ENCODE measurements at places on chromosomes 6 and 20.

- DNase-seq = no peak
Observed at GRCh38 chr6:42378536-42378935, 73.2 kb downstream of the TRERF1 start.

DNA sequence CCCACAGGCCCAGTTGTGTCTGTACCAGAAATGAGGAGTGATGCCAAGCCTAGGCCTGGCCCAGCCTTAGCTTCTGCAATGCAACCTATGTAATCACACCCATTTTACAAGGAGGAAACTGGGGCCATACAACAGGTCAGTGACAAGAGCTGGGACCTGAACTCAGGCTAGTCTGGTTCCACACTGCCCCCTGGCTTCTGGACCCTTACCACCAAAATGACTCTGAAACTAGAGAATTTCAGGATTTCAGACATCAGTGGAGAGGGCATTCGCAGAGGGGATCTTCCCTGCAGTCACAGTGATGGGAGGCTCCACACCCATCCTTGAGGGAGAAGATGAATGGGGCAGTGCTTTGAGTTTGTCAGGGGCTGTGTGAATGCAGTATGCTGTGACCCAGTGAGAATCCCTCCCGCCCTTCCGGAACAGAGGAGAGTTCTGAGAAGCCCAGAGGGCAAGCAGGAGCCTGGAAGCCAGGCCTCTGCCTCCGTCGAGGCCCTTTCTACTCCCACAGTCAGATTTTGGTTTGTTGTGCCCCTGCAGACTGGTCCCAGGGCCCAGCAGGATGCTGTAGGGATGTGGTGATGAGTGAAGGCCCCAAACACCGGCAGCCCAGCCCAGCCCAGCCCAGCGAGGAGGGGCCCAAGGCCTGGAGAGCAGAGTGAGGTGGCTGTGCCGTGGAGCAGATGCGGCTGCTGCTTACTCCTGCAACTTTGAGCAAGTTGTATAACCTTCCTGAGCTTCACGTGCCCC lies 48.1 kb upstream of the MYL9 start:
- no peak for DNase-seq

DNA sequence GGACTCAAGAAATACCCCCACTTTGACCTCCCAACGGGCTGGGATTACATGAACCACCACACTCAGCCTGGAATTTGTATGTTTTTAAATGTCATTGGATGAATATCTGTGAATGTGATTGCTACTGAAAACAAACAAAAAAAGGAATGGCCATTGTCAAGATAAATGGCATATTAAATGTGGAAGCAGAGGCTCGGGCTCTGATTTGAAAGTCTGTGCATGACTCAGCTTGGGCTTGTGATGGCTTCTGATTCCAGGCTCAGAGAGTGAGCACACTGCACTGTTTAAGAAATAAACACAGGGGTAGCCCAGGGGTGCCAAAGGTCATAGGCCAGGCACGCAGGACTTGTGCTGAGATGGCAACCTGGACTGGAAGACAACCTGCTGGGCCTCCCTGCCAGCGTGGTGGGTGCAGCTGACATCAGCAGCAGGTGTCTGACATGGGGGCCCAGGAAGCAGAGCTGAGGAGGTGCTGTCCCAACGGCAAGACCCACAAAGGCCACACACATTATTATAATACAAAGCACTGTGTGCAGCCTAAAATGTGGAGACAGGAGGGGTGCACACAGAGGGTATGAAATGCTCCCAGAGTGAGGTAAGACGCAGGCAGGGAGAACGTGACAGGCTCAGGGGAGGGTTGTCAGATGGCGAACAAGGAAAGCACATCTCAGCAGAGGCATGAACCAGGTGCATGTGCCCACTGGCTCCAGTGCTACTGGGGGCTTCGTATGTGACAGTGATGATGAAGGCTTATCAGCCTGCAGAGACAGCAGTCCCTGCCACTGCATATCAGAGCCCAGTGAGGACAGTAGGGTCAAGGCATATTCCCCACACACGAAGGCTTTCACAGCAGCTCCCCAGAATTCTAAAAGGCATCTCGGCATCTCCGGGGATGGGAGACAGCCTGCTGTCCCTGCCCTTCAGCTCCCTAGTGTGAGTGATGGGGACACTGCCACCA lies 169.4 kb downstream of the SYNDIG1 start:
- DNase-seq = no peak

DNA sequence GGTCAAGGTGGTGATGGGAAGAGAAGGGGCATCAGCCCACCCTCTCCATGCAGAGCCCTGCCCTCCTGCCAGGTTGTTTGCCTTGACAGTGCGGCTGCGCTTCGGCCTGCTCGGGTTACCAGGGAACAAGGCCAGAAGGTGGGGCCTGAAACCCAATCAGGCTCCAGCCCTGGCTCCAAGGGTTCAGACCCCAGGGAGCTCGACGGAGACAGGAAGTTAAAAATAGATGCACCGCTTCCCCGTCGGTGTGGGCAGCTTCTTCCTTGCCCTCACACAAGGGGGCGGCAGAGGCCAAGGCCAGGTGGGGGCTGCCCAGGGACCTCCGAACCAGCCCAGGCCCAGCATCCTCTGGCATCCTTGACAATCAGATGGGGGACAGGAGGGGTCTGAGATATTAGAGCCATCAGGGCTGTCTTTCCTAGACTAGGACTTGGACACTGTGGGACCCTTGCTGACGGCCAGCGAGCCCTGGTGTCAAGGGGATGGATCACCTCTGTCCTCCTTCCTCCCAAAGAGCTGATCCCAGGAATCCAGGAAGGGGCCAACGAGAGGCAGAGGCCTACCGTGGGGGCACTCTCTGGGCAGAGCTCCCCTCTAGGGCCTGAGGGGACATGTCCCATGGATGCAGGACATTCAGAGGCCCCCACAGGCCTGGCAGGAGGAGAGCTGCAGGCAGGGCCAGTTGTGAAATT lies 65.2 kb downstream of the RIPOR3 start:
- no peak for DNase-seq

- no peak for DNase-seq
Observed at GRCh38 chr20:44615876-44616603, 33.7 kb downstream of the PKIG start.

- no peak for DNase-seq
Observed at GRCh38 chr6:166697113-166697512, 70.1 kb upstream of the RPS6KA2 start.

GRCh38 chr6:159871906-159872305 lies 18.9 kb upstream of the MAS1 start:
- no peak for DNase-seq

GRCh38 chr6:41411961-41412360 lies 76.6 kb downstream of the NCR2 start:
- no peak for DNase-seq

- no peak for DNase-seq
Observed at GRCh38 chr6:130161683-130162404, 60.9 kb downstream of the SAMD3 start.

DNA sequence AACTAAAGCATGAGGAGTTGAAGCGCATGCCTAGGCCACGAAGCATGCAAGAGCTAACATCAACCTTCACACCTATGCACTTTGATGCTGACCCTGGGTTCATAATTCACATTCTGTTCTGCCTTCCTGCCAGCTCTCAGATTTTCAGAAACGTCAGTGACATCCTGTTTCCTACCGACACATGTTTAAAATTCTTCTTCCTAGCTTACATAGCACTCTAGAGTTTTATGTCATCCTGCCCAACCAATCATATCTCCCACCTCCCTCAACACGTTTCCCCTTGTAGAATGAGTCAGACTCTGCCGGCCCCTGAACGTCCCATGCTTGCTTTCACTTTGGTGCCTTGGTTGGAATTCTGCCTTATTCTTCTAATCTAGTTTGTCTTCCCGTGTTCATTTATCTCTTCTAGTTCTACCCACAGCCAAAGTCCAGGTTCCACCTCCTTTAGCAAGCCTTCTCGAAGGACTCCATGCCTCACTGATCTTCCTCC lies 97.2 kb upstream of the MAP7 start:
- no peak for DNase-seq

DNA sequence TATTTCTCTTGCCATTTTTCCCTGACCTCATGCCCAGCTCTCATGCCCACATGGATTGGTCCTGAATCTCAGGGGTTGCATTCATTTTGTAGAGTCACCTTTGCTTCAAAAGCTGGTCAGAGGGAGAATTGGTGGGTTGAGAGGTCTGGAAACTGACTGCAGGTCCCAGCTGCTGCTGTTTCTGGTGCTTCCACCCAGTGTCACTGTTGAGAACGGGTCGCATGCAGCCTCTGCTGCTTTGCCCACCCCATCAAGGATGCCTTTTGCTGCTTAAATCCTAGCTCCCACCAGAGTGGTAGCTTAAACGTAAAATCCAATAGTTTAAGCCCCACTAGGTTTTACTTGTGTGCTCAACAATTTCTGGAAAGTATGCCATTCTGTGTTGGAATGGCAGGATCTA lies 211.4 kb upstream of the TSHZ2 start:
- DNase-seq = no peak

GRCh38 chr6:113857556-113858479 lies 673 bp downstream of the MARCKS start:
- DNase-seq = no peak

GRCh38 chr6:16124198-16125180 lies 4.4 kb upstream of the MYLIP start:
- DNase-seq = no peak

GRCh38 chr6:70375166-70375565 lies 38.1 kb upstream of the FAM135A start:
- no peak for DNase-seq

- no peak for DNase-seq
Observed at GRCh38 chr6:150355932-150356331, 12.9 kb upstream of the IYD start.

DNA sequence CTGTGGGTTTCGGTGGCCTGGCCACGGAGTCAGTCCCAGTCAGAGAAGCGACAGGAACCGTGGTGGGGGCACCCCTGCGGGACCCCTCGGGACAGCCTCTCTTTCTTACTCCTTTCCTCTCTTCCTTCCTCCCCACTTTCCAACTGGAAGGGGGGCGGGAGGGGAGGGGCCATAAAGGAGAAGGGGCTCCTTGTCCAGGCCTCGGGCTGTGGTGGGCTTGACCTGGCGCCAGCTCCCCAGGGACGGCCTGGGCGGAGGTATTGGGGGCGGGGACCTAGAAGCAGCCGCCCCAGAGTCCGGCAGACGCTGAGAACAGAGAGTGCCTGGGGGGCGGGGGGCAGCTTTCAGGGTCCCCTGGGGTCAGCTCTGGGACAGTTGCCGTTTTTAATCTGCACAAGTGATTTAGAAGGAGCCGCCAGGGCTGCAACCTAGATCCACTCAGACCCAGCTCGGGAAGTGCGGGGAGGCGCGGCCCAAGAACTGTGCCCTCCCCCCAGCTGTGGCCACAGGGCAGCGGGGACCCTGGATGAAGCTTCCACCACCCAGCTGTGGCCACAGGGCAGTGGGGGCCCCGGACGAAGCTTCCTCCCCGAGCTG lies 6.4 kb upstream of the ABHD16B start:
- no peak for DNase-seq

- DNase-seq = no peak
Observed at GRCh38 chr6:3364391-3364790, 92.5 kb downstream of the SLC22A23 start.

DNA sequence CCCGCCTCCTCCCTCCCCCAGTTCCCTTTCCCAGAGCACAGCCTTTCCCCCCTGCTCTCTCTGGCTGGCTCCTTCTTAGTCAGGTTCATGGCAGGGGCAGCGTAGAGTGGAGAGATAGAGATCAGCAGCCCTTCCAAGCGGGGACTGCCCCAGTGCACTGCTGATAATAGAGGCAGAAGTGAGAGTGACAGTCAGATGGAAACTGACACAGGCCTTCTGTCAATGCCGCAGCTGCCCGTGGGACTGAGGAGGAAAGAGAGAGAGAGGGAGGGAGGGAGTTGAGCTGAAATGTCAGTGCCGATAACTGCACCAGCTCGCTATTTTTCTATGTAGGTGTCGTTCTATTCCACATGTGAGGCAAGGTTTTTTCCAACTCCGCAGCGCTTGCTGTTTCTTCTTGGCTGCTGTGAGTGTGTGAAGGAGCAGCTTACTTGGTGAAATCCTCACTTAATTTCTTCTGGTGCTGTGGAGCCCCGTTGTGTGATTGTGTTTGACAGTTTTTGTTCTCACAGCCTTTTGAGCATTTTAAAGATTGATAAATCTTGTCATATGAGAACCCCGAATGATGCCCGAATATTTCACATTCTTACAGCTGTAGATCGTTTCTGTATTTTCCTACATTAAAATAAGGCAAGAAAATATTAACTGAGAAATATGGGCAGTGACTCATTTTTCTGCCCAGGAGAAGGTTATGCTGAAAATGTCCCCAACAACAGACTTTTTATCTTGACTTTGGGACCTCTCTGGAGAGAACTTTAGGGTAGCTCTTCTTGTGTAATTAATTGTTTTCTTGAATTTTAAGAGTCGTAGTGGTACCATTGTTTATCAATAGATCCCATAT lies 386.4 kb upstream of the MMS22L start:
- no peak for DNase-seq

GRCh38 chr20:11274141-11274594 lies 600.4 kb upstream of the JAG1 start:
- DNase-seq = peak; percentile 41

GRCh38 chr6:168049706-168050224 lies 29.2 kb downstream of the FRMD1 start:
- no peak for DNase-seq

DNA sequence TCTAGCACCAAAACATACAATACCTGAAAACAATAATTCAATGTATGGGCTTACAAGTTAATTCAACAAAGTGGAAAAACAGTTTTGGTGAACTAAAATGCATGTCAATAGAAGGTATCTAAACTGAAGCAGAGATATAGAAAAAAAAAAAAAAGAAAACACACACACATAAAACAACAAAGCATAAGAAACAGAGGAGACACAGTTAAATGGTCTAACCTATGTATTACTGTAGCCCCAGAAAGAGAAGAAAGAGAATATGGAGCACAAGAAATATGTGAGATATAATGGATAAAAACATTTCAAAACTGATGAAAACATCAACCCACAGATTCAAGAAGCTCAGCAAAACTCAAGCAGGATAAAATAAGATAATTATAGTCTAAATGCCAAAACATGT lies 118.7 kb downstream of the MAP3K5 start:
- no peak for DNase-seq

GRCh38 chr20:48739395-48740291 lies 88.2 kb downstream of the PREX1 start:
- no peak for DNase-seq

GRCh38 chr6:87661503-87661902 lies 40.5 kb downstream of the AKIRIN2 start:
- DNase-seq = no peak

DNA sequence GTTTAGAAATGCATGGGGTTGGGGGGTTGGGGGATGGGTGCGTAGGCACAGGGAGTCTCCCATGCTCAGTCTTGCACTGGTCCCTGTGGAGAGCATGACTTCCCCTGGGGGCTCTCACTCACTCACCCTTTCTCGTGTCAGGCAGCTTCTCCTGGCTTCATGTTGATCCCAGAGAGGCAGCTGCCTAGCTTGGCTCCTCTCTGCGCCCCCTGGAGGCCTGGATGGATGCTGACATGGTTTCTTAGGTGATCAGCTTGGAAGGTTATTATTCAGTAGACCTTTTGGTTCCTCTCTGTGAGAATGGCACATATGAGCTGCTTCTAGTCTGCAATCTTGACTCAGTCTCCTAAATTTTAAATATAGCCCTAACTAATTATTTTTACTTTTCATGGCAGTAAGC lies 109.3 kb upstream of the FAM83B start:
- no peak for DNase-seq

Measured in NCI-H2081 treated with DMSO at 0.1 percent for 48 hours (cell line).